HTR-8/SVneo (cell line): ENCODE measurements at places on chromosomes 12 and 14.

- DNase-seq: no peak
Observed at GRCh38 chr14:54834727-54835126, 67.9 kb downstream of the GCH1 start.

- DNase-seq: peak; percentile 28
Observed at GRCh38 chr12:76878099-76878898, 520 bp downstream of the CSRP2 start.

GRCh38 chr12:3436461-3437065 is 54.4 kb upstream of the PRMT8 start:
- DNase-seq: no peak

DNA sequence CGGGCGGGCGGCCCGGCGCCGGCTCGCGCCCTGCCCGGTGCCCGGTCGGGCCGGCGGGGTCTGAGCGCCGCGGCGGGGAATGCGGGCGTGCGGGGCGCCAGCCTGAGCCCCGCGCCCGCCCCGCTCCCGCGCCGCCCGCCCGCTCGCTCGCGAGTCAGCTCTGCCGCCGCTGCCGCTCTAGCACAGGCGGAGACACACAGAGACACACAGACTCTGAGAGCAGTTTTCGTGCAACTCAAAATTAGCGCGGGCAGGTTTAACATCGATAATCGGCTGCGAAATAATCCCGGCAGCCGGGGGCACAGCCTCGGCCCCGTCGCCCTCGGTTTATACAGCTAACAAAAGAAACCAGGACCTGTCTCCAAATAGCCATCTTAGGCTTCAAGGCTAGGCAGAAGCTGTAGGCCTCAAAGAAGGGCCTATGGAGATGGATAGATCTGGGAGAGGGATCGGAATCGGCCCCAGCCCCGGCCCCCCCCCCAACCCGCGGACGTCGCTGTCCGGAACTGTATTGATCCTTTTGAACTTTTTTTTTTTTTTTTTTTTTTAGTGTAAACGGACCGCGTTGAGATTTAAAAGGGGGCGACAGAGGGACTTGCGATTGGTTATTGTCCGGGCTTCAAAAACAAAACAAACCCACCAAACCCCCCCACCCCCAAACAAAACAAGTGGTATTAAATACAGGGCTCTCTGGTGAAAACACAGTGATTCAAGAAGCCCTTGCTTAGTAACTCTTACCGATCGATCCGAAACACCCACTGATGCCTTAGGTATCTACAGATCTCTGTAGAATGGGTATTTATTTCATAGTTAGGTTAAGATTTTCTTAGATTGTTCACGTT is 1.1 kb downstream of the ARID2 start:
- peak; percentile 33 for DNase-seq

DNA sequence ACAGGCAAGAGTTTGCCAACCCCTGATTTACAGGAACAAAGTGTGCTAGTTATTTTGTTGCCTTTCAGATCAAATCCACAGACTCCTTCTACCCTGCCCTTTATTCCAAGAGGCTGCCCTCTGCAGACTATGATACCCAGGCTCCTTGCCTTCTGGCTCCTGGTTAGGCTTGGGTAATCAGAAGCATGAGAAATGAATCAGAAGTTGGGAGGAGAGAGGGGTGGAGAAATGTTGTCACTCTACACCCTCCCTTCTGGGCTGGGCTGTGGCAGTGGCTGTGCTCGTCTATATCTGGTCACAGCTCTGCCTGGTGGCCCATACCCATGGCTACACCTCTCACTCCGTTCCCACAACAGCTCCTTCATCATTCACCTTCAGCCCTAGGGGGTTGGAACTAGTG is 204.6 kb upstream of the PLXNC1 start:
- peak; percentile 11 for DNase-seq

DNA sequence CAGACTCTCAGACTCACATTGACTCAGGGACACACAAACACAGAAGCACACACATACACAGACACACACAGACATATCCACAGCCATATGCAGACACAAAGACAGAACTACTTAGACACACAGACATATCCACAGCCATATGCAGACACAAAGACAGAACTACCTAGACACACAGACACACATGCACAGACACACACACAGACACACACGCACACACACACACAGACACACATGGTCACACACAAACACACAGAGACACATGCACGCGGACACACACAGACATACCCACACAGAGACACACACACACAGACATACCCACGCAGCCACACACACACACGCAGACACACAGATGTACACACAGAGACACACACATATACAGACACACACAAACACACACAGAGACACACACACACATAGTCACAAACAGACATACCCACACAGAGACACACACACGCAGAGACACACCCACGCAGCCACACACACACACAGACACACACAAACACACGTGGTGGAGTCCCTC is 25.7 kb downstream of the SERPINA1 start:
- no peak for DNase-seq

- no peak for DNase-seq
Observed at GRCh38 chr12:47087088-47087688, 7.4 kb upstream of the AMIGO2 start.

DNA sequence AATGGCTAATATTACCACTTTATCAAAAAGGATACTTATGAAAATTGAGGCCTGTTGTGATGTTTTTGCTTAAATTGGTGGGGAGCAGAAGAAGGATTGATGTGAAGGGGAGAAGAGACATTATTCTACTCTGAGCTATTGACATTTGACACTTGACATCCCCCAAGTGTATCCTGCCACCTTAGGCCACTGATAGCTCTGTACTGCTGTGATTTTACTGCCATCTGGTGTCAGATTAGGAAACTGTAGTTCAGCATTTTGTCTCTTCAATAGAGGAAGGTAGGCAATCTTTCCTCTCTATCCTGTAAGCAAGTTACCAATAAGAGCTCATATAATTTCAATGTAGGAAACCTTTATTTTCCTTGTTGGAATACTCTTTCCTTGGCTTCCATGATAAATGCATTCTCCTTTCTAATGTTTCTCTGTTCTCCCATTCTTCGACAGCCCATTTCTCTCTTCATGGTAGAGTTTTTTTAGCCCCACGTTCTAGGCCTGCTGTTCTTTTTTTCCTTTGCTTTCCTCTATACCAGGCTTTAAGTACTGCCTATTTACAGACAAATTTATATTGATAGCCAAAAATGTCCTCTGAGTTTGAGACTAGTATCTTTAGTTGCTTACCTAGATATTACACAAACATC is 46.3 kb downstream of the PPHLN1 start:
- DNase-seq: peak; percentile 46

GRCh38 chr12:3666441-3666840 is 86.5 kb downstream of the CRACR2A start:
- no peak for DNase-seq

- DNase-seq: no peak
Observed at GRCh38 chr14:84323450-84323849, 1206.5 kb upstream of the FLRT2 start.

DNA sequence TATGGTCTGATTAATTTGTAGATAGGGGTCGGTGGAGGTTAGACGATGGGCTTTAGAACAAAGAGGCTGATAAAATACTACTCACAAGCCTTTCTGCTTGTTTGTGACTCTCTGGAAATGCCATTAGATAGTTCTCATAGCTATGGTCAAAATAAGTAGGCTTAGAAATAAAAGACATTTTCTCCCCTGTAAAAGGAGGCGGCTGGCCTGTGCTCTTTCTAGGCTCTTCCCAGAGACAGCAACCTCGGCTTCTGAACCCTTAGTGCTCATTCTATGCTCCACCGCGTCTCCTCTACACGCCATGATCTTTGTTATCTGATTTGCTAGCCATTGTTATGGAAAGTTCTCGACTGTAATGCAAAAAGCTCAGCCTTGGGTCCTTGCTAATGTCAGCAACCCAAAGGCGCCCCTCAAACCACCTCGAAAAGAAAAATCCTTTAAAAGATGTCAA is 64.5 kb downstream of the CRADD start:
- no peak for DNase-seq

DNA sequence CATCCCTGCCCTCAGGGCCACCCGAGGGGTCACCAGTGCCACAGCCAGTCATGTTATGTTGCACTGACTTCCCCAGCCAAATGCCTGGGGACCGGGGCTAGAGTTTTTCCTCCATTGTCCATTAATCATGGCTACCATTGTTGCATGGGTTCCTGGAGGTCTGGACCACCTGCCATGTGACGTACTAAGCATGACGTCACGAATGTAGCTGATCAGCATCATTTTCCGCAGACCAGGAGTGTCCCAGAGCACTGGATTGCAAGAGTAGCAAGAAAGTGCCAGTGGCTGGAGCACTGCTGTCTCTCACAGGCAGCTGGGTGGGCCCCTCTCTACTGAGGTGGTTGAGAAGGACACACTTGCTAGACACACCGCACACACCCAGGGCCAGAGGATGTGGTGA is 6.9 kb upstream of the C14orf180 start:
- DNase-seq: no peak

- DNase-seq: no peak
Observed at GRCh38 chr14:35285168-35286002, 6.8 kb upstream of the PSMA6 start.

DNA sequence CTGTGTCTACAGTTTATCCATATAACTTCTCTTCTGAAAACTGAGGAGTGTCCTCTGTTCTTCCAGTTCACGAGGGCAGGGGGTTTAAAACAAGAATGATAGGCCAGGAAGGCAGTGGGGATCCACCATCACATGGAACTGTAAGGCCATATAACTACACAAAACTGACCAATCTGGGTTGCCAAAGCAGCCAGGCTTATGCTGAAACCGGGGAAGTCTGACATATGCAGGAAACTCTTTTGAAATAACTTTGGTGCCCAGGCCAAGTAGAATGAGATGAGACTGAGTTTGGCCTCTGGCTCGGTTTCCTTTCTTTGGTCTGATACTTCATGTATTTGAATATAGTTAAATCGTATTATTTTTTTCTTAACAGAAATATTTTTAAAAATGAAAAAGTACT is 18.0 kb upstream of the ATF1 start:
- no peak for DNase-seq

DNA sequence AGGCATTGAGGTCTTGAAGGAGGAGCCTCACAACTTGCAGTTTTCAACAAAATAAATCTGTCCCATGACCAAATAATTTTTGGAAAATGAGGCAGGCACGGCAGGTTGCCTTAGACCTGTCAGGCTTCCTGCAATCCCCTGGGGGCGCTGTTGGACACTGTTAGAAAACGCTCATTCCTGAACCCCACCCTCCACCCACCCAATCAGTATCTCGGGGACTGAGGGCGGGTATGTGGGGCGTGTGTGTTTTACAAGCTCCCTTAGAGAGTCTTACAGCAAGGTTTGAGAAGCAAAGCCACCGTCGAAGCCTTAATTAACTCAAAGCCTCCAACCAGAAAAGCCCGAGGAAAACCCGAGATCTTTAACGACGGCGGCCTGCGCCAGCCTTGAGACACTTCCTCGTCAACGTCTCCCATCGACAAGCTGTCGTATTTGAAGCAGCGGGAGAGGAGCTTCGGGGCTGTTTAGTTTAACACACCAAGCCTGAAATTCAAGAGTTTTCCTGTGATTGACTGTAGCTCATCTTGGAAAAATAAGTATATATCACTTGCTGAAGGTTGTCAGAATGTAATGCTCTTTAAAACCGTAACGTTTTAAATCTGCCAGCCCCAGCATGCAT is 123.0 kb downstream of the GLT1D1 start:
- no peak for DNase-seq

DNA sequence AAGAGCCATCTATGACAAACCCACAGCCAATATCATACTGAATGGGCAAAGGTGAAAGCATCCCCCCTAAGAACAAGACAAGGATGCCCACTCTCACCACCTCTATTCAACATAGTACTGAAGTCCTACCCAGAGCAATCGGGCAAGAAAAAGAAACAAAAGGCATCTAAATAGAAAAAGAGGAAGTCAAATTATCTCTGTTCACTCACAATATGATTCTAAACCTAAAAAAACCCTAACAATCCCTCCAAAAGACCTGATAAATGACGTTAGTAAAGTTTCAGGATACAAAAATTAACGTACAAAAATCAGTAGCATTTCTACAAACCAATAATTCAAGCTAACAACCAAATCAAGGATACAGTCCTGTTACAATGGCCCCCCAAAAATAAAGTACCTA is 26.9 kb downstream of the MDM1 start:
- no peak for DNase-seq

- no peak for DNase-seq
Observed at GRCh38 chr14:87030197-87030596, 962.8 kb downstream of the GALC start.

- DNase-seq: no peak
Observed at GRCh38 chr14:23494223-23494622, 24.7 kb downstream of the NGDN start.

DNA sequence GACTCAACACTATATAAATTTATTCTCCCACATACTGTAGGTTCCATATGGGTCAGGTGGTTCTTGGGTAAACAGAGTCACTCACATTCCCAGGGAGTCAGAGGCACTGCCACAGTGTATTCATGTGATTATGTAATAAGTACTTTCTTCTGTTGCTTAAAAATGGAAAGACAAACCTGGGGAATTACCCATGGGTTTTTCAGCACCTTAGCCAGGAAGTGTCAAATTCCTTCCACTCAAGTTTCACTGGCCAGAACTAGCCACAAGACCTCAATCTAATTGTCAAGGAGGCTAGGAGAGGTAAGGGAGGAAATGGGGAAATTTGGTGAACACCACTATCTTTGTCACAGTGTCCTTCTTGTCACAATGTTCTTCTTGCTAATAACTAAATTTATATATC is 333.2 kb upstream of the MDGA2 start:
- DNase-seq: no peak

DNA sequence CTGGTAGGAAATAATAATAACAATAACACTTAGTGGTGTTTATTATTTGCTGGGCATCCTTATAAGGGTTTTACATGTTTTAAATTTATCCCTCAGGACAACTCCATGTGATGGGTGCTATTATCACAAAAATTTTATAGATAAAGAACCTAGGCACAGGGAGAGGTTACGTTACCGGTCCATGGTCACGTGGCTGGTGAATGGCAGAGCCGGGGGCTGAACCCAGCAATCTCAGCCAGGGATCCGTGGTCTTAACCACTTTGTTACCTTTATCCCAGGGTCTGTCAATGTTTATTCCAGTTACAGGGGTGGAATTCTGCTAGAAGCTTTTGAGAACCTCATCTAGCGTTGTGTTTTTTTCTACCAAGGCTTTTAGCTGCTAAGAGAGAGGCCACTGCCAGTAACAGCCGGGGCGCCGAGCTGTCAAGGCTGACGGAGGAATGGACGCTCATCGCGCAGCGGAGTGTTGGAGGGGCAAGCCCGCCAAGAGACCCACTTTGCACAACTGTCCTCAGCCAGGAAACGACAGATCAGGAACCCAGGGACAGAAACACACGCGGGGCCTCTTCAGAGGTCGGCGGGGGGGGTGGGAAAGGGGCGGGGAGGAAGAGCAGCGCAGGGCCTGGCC is 418 bp downstream of the AMN1 start:
- DNase-seq: peak; percentile 44

GRCh38 chr12:6763380-6763779 is 2.8 kb upstream of the PTMS start:
- DNase-seq: no peak

DNA sequence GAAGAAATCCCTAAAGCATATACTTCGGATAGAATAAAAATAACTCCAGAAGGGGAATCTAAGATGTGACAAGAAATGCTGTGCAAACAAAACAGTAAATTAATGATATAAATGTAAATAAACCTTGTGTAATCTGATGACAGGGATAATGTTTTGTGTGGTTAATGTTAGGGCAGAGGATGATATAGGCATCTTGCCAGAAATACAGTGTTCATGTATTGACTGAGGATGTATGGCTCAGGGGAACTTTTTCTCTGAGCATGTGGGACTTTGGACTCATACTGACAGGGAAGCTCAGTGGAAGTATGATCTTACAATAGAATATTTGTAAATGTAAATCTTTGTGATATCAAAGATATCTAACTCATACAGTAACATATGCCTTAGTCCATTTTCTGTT is 420.2 kb downstream of the TMTC2 start:
- DNase-seq: no peak

GRCh38 chr12:60148109-60148508 is 552.3 kb downstream of the SLC16A7 start:
- no peak for DNase-seq
